GM12892 (cell line): ENCODE measurements at places on chromosomes 5 and 9.

- DNase-seq = no peak
These were observed 87.3 kb downstream of the NTNG2 start for GRCh38 chr9:132249123-132249522.

DNA sequence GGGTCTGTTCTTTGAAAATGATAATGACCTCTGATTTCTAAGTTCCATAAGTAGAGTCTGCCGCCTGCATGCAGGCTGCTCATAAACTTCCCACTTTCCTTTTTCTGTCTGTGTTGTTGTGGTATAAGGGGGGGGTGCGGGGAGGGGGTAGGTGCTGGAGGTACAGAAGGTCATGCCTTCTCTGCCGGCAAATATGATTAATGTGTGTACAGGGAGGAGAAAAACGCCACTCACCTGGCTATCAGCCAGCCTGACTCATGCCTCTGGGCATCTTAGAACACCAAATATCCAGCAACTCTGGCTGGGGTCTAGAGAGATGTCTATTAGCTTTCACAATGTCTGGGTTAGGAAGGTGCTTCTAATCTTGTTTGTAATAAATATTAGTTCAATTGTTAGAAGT is 128.3 kb downstream of the EFNA5 start:
- no peak for DNase-seq

DNA sequence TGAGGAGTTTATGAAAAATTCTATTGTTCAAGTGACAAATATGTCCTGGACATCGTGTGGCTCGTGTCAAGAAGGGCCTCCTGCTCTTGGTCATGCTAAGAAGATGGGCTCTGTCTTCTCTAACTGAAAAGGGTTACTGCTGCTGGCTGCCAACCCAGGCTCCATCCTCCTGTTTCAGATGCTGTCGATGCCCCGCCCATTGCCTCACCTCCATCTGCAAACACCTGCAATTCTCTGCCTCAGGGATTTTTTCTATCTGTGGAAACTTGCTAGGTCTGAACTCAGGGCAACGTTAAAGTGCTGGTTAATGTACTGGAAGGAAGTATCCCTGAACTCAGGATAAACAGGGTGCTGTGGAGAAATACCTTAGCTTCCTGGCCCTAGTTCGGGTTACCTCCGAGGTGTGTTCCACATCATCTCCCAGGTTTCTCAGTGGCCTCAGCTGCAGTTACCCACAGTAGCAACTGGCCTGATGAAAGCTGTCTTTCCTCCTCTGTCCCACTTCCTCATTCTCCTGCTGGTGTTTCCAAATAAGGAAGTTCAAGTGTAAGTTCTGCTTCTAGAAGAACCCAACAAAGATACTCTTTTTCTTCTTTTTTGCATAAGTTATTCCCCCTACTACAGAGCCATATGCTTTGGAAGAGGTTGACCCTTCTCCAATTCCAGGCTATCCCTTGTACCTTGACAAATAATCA is 151.7 kb upstream of the SMIM23 start:
- no peak for DNase-seq

- no peak for DNase-seq
These were observed 346.9 kb downstream of the ZSWIM6 start for GRCh38 chr5:61678966-61679365.

DNA sequence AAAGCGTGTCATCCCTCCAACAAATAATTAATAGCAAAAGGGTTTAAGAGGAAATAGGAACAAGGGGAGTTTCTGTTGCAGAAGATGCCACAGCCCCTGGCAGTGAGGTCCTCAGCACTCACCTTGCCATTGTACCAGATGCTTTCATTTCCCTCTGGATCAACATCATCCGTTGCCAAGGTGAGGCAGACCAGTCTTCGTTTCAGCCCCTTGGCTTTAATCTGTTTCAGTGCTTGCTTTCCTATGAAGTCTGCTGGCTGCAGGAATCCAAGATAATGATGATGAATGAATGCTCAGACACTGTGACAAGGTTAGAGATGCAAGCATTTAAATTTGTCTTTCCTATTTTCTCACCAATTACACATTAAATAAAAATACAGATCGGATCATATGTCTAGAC is 20.0 kb upstream of the ARSB start:
- DNase-seq = no peak

DNA sequence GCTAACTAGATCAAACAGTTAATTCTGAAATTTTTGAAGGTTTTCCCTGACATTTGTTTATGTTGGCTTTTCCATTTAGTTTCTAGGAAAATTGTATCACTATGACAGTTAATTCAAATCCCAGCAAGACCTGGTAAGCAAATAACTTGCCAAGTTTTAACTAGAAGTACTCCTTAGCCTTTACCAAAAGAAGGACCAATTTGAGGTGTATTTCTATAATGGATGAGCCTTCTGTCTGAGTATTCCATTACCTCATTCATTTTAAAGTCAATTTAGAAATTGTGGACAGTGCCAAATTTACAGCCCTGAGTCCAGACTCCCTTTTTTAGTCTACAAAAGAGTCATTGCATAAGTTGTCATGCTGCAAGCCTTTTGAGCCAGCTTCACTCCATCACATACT is 687.6 kb downstream of the CETN3 start:
- no peak for DNase-seq

GRCh38 chr5:137858223-137858916 is 9.3 kb upstream of the MYOT start:
- no peak for DNase-seq

- no peak for DNase-seq
These were observed 7.7 kb downstream of the CXXC5 start for GRCh38 chr5:139655727-139656271.

DNA sequence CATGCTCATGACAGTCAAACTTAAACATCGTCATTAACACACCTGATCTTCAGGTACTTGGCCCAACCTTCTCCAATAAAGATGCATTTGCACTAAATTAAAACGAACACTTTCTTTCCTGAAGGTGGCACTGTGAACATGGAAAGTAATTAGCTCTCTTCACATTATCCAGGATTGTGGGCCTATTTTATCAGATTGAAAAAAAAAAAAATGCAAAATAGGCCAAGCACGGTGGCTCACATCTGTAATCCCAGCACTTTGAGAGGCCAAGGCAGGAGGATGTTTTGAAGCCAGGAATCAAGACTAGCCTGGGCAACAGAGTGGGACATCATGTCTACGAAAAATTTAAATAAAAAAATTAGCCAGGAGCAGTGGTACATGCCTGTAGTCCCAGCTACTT is 14.4 kb upstream of the CDC20B start:
- no peak for DNase-seq

- DNase-seq = no peak
These were observed 139.2 kb upstream of the PALM2AKAP2 start for GRCh38 chr9:109640580-109641371.

- DNase-seq = no peak
These were observed 106.6 kb upstream of the MAP1B start for GRCh38 chr5:72000707-72001106.

- peak; percentile 26 for DNase-seq
These were observed 3.3 kb upstream of the LSM11 start for GRCh38 chr5:157740229-157740610.

DNA sequence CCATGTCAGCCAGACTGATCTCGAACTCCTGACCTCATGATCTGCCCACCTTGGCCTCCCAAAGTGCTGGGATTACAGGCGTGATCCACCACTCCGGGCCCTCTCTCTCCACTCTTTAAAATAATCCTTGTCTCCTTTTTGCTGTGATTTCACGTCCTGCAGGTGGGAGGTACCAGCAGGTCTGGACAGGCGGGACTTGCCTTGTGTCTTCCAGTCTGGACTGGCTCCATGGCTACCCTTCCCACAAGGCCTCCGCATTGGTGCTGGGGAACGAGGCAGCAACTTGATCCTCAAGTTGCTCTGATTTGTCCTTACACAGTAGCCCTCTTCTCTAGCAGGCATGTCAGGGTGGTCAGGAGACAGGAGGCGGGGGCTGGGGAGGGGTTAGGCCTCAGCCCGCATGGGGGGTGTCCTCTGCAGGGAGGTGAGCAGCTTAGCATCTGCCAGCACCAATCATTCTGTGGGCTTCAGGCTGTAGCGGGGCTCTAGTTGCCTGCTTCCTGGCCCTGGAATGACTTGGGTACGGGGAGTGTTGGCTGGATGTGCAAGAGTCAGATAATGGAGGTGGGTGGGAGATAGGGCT is 54.3 kb downstream of the TENT4A start:
- DNase-seq = no peak

- no peak for DNase-seq
These were observed 3.4 kb upstream of the HMCN2 start for GRCh38 chr9:130262061-130262745.

- no peak for DNase-seq
These were observed 715.3 kb upstream of the WWC1 start for GRCh38 chr5:167576126-167576525.

- DNase-seq = no peak
These were observed 26.3 kb downstream of the CNTFR start for GRCh38 chr9:34563262-34563661.

DNA sequence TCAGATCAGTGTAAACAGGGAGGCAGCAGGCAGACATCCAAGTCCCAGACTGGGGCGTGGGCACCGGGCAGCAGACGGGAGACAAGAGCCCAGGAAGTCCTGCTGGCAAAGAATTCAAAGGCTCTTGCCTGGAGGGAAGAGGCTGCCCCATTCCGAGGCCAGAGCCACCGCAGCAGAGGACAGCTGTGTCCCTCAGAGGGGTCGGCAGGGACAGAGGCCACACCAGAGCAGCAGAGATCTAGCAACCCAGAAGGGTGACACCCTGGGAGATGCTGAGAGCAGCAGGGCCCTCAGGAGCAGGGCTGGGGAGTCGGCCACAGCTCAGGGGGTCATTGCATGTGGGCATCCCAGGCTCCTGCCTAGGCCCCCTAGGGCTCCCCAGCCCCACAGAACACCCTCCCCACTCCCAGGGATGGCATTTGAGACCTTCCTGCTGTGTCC is 29.1 kb downstream of the ADAMTS2 start:
- DNase-seq = no peak
